AG09319 (cell line): ENCODE measurements at places on chromosomes 3 and 15.

- no peak for DNase-seq
Measured at GRCh38 chr3:88828466-88828865, 279.0 kb upstream of the EPHA3 start.

DNA sequence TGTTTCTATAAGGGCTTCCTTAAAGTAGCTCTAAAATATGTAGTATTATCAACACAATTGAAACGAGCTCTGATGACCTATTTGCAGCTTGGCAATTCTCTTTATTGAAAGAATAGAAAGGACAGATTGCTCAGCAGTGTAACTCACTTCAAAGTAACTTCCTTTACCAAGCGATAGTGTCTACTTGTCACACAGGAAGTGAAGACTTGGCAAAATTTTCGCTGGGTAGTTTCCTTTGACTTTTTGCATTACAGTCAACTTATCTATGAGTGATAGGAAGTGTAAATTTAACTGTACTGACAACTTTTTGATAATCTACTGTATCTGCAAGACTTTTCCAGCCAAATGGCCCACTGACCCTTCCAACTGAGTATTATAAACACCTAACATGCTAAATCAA is 22.8 kb downstream of the SLC9A9 start:
- DNase-seq: no peak

- DNase-seq: no peak
Measured at GRCh38 chr3:178900029-178900646, 171.5 kb downstream of the ZMAT3 start.

DNA sequence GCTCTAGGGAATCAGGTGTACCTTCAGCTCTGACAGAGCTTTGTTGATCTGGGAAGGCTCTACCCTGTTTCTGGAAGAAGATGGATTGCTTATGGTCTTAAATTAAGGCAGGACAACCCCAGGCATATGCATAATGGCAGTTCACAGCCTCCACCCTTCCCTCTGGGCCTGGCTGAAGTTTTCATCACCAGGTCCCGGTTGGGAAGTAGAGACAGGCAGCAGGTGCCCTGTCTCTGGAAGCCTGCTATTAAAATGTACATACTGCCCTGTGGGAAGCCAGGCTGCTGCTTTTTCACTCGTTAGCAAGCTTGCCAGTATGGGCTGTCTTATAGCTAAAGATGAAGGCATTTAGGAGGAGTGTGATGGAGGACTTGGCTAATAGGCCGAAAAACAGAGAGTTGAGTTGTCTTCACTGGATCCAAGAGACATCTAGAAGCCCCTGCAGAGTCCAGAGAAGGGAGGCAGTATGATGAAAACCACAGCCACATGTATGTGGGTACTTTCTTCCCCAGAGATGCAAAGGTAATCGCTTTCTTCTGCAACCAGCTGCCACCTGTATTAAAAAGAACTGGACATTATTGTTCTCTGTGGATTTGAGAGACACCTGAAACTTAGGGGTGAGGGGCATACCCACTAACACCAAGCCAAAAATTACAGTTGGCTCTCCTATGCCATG is 34.4 kb downstream of the ABHD2 start:
- DNase-seq: no peak

GRCh38 chr3:152828075-152828840 is 6.7 kb upstream of the P2RY1 start:
- DNase-seq: no peak

DNA sequence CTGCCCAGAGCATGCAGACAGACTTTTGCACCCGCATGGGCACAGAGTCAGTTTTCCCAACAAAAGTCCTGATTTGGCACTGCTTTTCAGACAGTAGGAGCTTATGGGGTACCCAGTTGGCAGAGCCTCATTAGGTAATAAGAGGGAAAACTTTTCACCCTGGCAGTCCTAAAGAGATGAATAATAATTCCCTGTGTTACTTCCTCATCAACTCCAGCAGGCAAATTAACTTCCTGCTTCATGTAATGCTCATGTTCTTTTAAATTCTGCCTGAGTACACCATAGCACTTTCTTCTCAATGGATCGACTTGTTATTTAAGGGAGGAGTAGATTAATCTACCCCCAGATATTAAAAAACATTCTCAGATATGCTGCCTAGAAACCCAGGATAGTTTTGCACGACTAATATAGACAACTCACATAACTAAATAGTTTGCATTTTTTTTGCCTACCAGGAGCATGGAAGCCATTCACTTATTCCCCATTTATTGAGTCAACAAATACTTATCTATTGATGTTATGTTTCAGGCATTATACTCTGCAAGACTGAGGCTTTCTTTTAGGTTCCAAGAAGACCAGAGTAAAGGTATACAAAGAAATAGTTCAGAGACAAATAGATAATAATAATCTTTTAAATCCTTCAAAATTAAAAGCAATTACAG is 214.5 kb downstream of the KCNMB2 start:
- no peak for DNase-seq

- DNase-seq: no peak
Measured at GRCh38 chr3:42960282-42960681, 18.8 kb upstream of the GASK1A start.

DNA sequence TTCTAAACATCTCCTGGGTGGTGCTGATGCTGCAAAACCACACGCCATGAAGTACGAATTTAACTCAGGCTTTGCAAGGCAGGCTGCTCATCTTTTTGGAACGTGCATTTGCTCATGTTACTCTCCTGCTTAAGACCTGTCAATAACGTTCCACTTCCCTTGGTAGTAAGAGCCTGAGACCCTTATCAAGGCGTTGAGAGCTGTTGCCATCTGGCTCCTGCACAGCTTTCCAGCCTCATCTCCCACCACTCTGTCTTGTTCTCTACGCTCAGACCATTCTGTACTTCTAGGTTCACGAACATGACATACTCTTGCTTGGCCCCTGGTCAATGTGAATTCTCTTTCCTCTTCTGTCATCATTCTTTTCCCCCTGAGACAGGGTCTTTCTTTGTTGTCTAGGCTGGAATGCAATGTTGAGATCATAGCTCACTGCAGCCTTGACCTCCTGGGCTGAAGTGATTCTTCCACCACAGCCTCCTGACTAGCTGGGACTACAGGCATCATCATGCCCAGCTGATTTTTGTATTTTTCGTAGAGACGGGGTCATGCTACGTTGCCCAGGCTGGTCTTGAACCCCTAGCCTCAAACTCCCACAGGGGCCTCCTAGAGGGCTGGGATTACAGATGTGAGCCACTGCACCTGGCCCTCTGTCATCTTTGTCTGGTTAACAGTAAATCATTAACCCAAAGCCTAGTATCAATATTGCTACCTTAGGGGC is 202.8 kb downstream of the CADPS start:
- DNase-seq: no peak

DNA sequence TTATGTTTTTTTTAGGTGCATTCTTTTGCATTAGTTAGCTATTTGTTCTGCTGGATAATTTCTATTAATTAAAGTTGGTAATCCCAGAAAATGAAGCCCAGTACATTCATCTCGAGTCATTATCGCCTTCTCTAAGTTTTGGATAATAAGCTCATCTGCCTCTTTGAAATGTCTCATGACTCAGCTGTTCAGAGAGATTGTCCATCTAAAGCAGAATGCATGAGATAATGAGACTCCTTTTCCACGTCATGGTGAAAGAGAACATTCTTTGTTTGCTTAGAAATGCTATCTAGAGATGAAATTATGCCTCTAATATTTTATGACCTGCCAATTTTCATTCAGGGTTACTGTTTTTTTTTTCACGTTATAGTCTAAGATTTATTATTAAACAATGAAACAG is 374.7 kb upstream of the GOLIM4 start:
- no peak for DNase-seq

DNA sequence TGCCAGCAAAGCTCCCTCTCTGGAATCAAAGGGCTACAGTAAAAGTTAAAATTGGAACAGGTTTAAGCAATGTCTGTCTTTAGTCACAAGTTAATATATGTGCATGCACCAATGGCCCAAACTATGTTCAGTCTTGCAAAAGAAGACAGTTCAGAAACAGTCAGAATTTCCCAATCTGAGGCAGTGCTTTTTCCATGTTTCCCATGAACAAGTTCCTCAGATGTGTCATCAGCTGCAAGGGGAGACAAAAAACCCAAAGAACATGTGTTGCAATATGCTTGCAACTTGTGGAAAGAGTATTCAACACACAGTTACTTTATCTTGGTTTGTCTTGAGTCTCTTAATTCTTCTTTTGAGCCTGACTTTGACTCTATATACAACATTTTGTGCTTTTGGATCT is 148.4 kb downstream of the USP13 start:
- peak; percentile 81 for DNase-seq

DNA sequence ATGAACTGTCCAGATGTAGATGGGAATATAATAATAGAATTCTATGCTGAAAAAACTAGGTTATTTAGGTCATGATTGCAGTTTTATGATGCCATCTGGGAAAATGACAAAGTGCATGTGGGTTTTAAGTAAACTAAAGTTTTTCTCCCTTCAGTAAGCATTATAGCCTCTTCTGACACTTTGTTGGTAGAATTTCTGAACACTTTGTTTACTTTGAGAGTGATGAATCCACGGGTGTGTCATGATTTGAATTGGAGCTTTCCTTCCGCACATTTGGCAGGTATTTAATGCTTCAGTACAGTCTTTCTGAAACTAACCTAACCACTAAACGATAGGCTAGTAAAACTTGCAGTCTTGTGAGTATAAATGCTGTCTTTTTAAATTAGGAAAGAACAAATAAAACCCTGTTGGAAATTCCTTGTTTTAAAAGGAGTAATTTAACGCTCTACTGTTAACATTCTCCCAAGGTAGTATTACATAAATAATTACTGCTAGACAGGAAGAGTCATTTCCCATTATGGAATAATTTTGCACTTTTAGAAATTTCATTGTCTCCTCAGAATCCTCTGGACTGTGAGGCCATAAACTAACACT is 7.0 kb downstream of the FILIP1L start:
- DNase-seq: no peak

DNA sequence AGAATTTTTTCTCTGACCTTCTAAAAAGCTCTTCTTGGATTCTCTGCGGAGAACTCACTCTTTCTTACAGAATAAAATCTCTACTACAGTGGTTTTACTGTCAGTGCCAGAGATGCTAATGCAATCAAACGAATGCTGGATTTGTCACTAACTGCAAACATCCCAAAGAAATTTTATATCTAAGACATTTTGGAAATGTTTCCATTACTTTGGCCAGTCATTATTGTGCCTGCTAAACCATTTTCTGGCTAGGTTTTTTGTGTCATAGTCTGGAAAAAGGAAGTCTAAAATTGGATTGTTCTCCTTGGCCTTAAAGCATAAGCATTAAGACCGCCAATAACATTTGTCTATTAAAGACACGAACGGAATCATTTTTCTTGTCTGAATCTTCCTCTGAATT is 54.0 kb downstream of the PLOD2 start:
- no peak for DNase-seq

GRCh38 chr3:171088964-171089754 is 62.6 kb upstream of the SLC2A2 start:
- peak; percentile 49 for DNase-seq

DNA sequence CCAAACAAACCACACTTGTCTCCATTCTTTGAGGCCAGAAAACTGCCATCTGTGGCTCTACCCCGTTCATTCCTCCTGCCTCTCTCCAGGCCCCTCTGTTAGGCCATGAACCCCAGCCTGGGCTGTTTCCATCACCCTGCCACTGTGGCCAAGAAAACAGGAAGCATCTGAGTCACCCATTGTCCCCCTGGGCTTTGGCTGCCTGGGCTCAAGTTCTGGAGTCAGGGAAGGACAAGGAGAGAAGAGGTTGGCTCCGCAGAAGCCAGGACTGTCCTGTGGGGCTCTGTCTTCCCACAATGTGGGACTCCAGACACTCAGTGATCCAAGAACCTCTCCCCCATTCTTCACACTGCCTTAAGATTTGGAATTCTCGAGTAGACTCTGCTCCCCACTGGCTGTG is 14.8 kb upstream of the LCTL start:
- DNase-seq: no peak

- no peak for DNase-seq
Measured at GRCh38 chr3:107220538-107220937, 156.7 kb upstream of the CCDC54 start.

- DNase-seq: no peak
Measured at GRCh38 chr15:37034392-37034791, 66.0 kb downstream of the MEIS2 start.

DNA sequence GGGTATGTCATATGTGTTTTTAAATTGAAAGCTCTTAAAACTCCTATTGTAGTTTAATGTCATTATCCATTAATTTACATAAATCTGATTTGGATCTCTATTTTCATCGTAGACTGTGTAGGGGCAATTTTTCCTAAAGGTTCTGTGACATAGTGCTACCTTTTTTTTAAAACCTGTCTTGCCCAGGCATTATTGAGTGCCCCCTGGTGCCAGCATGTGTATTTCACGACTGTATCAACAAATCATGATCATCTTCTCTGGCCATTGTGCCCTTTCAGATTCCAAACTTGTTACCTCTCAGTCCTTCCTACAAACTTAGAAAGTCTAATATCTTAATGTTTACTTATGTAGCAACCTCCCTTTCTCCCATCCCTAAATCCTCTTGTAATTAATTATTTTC is 97.2 kb upstream of the FLNB start:
- DNase-seq: no peak

GRCh38 chr3:120274739-120275167 is 10.3 kb downstream of the GPR156 start:
- DNase-seq: no peak

DNA sequence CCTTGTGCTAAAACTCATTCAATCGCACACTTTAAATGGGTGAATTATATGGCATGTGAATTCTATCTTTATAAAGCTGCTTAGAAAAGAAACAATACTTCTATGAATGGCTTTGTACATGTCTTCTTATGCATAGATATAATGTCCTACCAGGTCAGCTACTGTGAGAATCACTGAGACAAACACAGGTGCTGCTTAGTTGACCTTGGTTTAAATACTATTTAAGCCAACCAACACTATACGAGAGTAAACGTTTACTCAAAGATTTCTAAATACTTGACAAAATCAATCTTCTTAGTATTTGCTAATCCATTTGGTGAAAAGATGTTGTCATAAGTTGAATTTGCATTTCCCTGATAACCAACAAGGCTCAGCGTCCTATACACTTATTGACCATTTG is 260.3 kb downstream of the ADAMTS17 start:
- DNase-seq: no peak

- DNase-seq: no peak
Measured at GRCh38 chr3:104939196-104939595, 427.5 kb upstream of the ALCAM start.

DNA sequence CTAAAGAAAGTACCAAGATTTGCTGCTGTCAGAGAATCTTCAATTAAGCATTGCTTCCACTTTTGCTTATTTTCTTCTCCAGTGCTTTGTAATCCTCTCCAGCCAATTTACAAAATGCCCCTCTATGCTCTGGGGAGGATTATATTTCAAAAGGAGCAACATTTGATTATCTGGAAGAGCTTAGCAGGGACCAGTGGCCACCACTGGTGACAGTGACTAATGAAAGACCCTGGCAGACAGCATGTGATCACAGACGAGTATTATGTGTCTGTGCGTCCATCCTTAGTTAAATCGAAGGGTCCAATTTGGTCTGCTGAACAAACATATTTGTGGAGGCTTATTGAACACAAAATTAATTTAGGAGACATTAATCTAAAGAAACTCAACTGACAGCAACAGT is 152.6 kb downstream of the ZNF621 start:
- no peak for DNase-seq
